ENCODE measurements at places on chromosomes 2 and 18.

GRCh38 chr2:12397854-12398253, 318.9 kb upstream of the TRIB2 start:
- peak; percentile 17 for DNase-seq

DNA sequence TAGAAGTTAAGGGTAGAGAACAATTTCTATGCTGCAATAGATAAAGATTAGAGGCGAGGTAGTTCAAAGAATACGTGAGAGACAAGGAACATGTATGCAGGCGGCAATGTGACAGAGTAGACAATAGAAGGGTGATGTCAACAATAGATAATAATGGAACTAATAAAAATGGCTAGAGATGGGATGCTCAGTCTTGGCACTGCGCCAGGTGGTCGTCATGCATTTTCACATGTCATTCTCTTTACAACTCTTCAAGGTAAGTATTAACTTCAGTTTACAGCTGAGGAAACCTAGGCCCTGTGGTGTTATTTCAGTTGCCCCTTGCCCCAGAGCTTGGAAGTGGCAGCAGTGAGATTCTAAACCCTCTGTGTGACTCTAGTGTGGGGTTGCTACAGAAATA, 890.7 kb upstream of the CELF4 start:
- DNase-seq: no peak

- DNase-seq: peak; percentile 16
These were observed 5.3 kb upstream of the NPPC start for GRCh38 chr2:231931481-231931915.

DNA sequence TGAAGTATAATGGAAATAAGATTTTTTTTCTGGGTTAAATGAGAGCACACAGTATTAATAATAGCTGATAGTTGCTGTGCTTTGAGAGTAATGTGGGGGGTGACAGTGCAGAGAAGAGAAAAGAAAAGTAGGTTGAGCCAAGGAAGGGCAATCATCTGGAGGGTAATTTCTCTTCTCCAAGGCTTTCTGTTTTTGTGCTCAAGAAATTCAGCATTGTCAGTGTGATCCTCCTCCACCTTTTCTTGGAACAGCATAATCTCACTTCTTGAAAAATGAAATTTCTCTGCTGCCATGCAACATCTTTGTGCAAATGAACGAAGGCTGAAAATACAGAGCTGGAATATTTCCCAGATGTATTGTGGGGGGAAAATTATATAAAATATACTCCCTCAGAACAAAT, 673.1 kb downstream of the LRRTM4 start:
- DNase-seq: no peak

DNA sequence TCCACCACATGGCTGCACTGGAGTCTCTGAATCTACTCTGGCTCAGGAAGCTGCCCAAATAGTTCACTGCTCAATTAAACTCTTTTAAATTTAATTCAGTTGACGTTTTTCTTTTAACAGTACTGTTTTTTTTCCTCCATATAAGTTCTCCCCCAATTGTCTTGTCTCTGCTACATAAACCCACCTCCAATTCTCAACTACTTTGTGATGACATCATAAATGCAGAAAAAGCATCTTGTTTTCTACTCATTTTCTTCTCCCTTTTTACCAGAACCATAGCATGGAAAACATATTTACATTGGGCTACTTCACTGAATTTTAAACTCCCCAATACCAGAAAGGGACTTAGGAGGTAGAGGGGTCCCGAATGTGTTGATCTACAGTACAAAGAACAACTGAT, 270.4 kb downstream of the GPD2 start:
- no peak for DNase-seq

DNA sequence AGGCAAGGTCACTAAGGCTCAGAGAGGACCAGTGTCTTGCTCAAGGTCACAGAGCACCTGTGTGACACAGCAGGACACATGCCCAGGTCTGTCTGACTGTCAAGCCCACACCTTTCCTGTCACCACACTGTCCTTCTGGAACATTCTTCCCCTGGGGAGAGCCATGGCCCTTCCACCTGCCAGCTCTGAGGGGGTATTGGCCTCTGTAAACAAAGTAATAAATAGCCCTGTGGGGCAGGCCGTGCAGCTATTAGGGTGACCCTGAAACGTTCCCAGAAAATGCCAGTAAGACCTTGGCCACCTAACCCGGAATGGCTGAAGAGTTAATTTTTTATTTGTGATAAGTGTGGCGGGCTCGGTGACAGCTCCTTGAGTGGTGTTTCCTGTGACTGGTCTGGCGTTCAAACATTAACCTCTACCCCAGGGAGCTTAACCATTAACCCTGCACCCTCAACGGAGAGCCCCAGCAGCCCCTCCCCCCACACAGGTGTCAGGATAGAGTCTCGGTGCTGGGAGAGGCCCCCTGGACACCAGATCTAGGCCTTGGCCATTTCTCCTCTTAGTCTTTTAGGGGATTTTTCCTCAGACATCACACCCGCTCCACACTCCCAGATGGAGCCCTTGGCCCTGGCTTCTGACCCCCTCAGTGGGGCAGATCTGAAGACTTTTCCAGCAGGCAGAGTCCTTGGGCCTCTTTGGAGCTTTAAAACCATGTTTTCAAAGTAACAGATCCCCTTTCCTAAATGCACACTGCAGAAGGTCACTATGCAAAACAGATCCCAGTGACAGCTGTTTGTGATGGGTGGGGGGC, 36.6 kb downstream of the SCTR start:
- no peak for DNase-seq

DNA sequence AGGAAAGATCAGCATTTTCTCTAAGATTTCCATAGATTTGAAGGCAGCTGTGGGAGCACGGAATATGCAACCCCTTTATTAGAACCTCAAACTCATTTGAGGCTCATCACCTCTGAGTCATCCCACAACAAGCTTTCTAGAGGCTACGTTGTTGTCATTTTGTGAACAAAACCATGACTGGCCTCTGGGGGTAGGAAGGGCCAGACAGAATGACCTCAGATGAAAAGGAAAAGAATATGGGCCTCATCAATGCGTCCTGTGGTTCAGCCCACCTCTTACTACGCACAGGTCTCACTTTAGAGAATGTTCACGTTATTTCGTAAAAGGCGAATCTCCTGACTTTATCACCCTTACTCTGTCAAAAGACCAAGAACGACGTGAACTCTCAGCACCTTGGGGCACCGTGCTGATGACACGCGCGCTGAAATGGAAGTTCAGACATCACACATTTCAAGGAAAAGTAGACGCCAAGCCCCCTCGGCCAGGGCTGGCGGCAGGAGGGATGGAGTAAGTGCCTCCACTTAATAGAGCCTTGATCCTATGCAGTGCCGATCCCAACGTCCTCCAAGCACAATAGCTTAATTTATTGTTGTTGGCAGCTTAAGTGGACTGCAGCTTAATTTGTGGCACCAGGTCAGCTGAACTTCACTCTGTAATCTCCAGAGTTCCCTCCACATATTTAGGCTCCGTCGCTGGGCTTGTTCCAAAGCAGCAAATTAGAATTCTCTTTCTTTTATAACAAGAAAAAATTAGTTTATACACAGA, 208.3 kb downstream of the EIPR1 start:
- peak; percentile 10 for DNase-seq

- DNase-seq: no peak
These were observed 2.1 kb upstream of the GALNT3 start for GRCh38 chr2:165796129-165796528.
